ENCODE measurements at places on chromosomes 3 and 15.

DNA sequence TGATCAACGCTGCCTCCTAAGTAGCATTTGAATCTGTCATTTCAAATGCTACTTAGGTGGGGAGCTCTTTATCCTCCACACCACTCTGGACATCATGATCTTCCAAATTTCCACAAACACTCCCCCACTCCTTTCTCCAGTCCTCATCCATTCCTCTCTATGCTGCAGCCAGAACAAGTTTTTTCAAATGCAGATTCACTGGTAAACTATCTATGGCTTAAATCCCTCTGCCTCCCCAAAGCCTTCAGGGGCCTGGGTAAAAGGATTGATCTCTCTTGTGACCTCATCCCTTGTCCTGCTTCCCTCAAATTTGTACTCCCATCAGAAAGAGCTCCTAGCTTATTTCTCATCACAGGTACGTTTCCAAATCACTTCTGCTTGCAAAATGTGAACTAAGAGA, 1.3 kb upstream of the AEN start:
- no peak for DNase-seq

DNA sequence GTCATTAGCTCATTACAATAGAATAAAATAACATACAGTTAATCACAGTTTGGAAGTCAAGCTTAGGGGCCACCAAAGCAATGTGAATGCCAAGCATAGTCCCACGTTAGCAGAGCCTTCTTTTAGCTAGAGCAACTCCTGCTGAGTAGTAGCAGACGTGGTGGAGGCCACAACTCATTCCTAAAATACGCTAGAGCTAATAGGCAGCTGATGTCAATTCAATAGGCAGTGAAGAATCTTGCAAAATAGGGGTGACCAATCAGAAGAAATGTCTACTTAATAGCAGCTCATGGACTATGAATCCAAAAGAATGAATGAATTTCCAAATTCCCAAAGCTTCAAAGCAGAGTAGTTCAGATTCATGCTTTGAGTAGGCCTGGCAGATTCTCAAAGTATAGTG, 292.9 kb upstream of the RORA start:
- no peak for DNase-seq

DNA sequence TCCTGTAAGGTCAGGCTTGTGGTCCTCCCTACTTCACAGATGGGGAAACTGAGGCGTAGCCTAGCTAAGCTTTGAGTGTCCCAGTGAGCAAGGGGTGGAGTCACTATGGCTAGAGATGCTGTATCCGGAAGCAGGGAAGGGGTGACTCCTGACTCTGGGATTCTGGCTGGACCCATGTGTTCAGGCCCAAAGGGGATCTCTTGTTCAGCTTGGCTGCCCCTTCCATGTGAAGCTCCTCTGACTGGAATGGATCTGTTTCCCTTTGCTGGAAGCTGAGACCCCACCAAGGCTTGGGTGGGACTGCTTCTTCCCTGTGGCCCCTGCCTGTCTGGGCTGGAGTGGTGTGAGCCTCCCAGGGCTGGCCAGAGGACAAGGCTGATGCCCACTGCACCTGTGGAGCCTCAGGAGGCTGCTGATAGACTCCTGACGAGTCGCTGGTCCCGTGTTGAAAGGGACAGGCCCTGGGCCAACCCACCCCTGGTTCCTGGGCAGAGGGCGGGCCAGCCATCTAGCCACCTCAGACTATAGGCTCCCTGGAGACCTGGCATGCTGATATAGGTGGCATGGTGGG, 1.0 kb downstream of the MAPKAPK3 start:
- DNase-seq, result no peak

DNA sequence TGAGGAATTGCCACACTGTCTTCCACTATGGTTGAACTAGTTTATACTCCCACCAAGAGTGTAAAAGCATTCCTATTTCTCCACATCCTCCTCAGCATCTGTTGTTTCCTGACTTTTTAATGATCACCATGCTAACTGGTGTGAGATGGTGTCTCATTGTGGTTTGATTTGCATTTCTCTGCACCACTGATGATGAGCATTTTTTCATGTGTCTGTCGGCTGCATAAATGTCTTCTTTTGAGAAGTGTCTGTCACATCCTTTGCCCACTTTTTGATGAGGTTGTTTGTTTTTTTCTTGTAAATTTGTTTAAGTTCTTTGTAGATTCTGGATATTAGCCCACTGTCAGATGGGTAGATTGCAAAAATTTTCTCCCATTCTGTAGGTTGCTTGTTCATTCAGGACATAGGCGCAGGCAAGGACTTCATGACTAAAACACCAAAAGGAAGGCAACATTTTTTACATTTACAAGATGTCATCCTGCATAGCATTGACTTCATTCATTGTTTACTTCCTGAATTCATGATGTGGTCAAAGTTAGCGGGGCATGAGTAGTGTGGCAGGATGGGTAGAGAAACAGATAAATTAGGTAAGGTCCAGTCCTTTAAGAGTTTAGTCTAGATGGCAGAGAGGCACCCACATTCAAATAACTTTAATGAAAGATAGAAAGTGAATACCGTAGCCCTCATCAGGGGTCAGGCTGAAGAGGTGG, 45.1 kb upstream of the LPP start:
- peak; percentile 9 for DNase-seq

- DNase-seq, result peak; percentile 3
These were observed 148.8 kb upstream of the TRIM42 start for GRCh38 chr3:140529096-140529495.

DNA sequence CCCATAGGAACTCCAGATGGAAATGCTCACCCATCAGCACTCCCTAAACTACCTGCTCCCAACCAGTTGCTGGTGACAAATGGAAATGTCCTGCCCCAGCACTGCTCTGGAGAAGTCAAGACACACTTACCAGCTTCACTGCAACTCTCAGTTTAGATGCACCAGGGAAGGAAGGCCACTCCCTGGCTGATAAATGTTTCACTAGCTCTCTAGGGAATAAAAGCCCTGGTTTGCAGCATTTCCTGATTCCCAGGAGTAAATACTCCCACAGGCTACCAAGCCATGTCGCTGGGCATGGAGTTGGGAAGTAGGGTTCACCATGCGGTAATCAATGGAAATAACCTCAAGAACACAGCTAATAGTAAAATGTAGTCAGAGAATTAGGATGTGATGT, 112.0 kb upstream of the NEO1 start:
- no peak for DNase-seq

DNA sequence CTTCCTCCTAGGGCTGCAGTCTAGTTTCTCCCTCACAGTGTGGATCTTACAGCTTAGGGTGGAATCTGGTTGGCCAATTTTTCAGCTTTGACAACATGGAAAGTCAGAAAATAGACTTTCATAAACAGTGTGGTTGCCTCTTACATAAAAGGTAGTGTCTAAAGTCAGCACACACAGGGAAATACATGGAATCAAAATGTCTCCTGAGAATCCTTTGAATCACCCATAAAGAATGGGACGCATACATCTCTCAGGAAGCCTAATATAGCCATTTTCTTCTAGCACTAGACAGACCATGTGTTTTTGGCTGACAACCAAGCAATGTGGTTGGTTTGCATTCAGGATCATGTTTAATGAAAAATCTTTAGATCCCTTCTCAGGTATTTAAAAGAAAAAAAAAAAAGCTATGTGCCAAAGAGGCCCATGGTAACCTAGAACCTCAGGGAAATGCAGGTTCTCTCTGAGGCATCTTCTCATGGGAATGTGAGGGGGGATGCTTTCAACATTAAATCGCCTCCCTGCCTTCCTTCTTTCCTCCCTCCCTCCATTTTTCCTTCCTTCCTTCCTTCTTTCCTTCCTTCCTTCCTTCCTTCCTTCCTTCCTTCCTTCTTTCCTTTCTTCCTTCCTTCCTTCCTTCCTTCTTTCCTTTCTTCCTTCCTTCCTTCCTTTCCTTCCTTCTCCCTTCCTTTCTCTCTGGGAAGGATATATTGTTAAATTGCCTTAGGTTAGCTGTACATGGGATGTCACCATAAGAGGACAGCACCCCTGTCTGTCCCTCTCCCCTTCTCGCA, 34.3 kb upstream of the ZBTB38 start:
- DNase-seq, result peak; percentile 78

DNA sequence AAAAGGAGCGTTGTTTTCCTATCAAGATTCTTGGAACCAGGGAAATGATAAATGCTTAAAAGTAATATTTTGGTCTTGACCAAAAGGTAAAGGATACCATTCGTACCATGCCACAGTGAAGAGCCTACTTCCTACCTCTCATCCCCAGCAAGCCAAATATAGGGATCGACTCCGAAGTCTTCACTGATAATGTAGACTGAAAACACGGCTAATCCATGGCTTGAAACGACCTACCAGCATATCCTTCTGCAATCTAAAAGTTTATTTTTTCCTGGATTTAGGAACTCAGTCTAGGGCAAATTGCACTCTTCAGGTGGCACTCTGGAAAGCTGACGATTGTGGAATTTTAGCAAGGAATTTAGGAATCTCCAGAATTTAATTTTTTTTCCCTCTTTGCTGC, 1.9 kb upstream of the SEMA6D start:
- DNase-seq, result no peak

DNA sequence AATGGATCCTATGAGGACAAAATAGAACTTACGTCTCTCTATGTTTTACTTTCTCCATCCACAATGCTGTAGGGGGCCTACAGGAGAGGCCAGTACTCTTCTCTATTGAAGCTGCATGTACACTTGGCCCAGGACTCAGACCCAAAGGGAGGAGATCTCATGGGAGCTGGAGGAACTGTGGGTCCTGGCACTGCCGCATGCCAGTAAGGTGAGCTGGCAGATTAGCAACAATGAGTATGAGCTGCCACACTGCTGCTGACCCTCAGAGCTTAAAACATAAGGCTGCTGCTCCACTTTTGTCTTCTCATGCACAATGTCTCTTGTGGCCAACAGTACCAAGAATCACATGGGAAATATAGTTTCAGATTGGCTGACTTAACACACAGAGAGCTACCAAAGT, 57.8 kb upstream of the TBC1D5 start:
- DNase-seq, result no peak

DNA sequence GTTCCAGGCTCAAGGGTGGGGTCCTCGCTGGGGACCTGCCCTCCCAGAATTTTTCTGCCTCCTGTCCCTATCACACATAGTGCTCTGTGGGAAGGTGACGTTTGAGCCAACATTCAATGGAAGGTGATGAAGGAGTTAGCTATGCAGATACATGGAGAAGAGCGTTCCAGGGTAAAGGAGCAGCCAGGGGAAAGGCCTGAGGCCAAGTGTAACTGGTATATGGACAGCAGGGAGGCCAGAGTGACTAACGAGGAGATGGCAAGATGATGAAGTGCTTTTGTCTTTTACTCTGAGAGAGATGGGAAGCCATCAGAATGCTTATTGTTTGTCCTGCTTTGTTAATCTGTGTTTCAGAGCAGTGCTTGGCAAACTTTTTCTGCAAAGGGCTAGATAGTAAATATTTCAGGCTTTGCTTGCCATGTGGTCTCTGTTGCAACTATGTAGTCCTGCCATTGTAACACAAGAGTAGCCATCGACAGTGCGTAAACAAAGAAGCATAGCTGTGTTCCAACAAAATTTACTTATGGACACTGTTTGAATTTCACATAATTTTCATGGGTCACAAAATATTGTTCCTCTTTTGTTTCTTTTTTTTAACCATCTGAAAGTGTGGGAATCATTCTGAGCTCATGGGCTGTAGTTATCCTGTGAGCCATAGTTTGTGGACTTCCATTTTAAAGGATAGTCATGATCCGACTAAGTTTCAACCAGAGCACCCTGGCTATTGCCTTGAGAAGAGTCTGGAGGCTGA, 25.8 kb upstream of the PIAS1 start:
- DNase-seq, result no peak
